Activated naive CD8-positive, alpha-beta T cell treated with anti-CD3 and anti-CD28 coated beads, Interleukin-2, amount 50 U/mL, for 16 hours (primary cell): ENCODE measurements at places on chromosomes 4 and X.

GRCh38 chrX:153441981-153442380, 3.9 kb downstream of the TREX2 start:
- DNase-seq: no peak

DNA sequence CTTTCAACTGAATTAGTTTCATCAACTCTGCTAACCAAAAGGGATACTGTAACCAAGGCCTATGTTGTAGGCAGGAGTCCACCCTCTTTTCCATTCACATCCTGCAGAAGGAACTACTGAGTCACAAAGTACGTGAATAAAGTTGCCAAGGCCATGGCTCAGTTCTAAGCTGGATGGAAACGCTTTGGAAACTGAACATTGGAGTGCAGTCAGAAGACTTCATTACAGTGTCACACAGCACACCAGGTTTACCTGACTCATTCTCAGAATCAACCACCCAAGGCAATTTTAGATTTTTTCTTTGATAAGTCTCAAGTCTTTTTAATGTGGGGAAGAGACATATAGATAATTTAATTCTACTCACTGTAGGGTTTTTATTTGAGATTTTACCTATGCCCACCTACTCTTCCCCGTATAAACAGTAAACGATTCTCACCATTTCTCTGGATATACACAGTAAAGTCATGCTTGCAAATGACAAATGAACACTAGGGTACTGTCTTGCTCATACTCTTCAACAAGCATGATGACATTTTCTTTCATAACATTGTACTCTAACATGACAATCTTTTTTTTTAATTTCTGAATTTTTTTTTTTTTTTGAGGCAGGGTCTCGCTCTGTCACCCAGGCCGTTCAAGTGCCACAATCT, 58.9 kb upstream of the RBM47 start:
- DNase-seq: no peak

- DNase-seq: no peak
These were observed 32.0 kb upstream of the MGST2 start for GRCh38 chr4:139633661-139634060.

- DNase-seq: peak; percentile 19
These were observed 1.0 kb downstream of the PDE5A start for GRCh38 chr4:119627267-119628255.

GRCh38 chrX:2652106-2652505, 39.0 kb upstream of the CD99 start:
- no peak for DNase-seq

- DNase-seq: no peak
These were observed 26.6 kb downstream of the NFKB1 start for GRCh38 chr4:102527695-102528283.

- DNase-seq: no peak
These were observed 298.5 kb downstream of the KCTD8 start for GRCh38 chr4:44150091-44150576.

DNA sequence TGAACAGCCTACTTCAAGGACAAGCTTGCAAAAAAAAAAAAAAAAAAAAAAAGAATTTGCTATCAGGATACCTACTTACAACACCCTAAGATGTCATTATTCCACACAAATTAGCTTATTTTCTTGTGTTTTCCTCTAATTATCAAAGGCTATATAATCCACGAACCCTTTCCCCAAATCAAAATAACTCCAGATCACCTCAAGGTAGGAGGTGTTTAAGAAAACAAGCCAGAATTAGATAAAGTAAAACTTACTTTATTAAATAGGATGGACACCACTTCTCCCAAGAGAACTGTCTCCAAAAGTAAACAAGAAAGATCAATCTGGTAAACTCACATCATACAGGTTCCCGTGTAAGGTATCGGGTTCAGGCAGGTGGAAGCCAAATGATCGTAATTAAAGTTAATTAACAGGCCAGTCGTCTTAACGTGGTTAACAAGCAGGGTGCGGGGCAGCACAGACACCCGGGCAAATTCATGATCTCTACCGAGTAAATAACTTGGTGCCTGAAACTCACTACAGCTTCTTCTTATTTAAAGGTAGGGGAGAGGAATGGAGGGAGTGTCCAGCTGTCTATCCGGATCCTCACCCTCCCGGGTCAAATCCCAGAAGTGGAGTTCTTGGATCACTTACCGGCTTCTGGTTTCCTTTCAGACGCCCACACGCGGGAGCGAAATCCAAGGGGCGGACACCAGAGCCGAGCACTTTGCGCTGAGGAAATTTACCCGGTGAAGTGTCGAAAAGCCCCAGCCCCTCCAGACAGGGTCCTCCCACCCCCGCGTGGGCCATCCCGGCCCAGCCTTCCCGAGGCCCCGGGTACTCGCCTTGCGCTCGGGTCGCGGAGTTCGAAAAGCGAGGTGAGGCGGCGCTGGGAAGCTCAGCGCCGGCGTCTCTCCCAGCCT, 708 bp downstream of the ARAP2 start:
- DNase-seq: peak; percentile 13

- no peak for DNase-seq
These were observed 142.9 kb downstream of the TMEM164 start for GRCh38 chrX:110145854-110146253.

DNA sequence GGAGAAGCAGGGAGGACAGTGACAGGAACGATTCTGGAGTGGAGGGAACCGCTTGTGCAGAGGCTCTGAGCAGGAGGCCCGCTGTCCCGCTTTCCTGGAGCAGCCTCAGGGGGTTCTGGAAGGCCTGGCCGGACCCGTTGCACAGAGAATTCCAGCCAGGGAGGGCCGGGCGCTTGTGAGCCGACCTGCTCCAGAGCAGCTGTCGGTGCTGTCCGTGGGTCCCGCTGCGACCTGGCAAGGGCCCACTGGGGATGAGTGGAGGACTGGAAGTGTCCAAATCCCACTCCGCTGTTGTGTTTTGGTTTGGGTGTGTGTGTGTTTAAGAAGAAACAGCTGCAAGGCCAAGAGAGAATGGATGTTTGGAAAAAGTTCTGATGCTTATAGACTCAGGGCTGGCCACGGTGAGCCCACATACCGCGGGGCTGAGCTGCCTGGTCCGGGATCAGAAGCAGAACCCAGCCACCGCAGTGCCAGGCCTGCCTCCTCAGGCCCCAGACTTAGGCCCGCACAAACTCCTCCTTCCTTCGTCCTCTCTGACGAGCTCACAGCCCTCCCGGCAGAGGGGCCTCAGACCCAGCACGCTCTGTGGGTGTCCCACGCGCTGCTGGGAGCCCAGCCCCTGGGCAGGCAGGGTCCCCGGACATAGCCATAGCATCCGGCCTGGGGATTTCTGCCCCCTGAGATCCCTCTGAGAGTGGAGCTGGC, 73.9 kb downstream of the HTRA3 start:
- no peak for DNase-seq

DNA sequence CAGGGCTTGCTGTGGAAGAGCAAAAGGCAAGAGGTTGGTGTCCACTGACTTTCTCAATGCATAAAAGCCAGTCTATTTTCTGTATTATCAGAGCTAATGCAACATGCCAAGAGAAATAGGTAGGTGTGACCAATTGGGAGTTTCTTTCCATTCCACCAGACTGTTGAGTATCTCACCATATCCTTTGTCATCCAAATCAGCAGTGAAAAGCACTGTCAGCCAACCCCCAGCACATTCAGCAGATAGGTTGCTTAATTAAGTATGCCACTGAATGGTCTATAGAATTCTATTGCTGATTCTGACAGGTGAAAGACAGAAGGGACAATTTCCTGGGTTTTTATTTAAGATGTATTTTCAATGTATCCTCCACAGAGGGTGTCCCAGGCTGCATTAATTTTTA, 139.8 kb downstream of the HS6ST2 start:
- DNase-seq: no peak

- no peak for DNase-seq
These were observed 8.1 kb downstream of the JAKMIP1 start for GRCh38 chr4:6192245-6192644.

GRCh38 chr4:144507311-144508101, 138.4 kb upstream of the HHIP start:
- DNase-seq: no peak

- no peak for DNase-seq
These were observed 158.7 kb downstream of the SPRY1 start for GRCh38 chr4:123555233-123555806.

DNA sequence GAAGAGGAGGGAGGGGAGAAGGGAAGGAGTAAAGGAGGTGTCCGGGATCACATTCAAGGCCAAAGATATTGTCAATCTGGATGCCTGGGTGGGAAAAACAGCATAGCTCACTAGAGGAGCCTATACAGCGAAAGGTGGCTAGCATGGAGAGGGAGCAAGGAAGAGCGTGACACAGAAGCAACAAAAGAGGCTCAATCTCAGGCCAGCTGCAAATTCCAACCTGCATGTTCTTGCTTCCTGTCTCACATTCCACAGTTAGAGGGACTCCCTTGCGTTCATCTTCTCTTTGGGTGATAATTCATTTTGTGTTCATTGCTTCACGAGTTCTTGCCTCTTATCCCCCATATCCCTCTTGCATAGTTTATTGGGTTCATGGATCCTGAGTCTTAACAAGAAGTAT, 3.0 kb upstream of the CLNK start:
- no peak for DNase-seq

GRCh38 chr4:48296365-48296764, 26.7 kb upstream of the TEC start:
- no peak for DNase-seq

- no peak for DNase-seq
These were observed 11.5 kb upstream of the PCDH10 start for GRCh38 chr4:133137571-133137970.

GRCh38 chr4:121199742-121200561, 35.8 kb upstream of the TNIP3 start:
- DNase-seq: no peak

DNA sequence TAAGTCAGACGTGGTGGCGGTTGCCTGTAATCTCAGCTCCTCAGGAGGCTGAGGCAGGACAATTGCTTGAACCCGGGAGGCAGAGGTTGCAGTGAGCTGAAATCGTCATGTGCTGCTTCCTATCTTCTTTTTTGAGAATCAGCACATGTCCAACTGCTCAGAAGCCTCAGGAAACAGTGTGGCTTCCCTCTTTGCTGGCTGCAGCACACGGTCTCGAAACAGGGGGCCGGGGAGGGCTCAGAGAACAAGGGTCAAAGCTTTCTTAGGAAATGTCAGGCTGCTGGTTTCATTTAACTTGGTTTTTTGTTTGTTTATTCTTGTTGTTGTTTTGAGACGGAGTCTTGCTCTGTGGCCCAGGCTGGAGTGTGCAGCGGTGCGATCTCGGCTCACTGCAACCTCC, 31.3 kb downstream of the CRLF2 start:
- DNase-seq: no peak

GRCh38 chr4:81523672-81524327, 52.1 kb upstream of the RASGEF1B start:
- no peak for DNase-seq

DNA sequence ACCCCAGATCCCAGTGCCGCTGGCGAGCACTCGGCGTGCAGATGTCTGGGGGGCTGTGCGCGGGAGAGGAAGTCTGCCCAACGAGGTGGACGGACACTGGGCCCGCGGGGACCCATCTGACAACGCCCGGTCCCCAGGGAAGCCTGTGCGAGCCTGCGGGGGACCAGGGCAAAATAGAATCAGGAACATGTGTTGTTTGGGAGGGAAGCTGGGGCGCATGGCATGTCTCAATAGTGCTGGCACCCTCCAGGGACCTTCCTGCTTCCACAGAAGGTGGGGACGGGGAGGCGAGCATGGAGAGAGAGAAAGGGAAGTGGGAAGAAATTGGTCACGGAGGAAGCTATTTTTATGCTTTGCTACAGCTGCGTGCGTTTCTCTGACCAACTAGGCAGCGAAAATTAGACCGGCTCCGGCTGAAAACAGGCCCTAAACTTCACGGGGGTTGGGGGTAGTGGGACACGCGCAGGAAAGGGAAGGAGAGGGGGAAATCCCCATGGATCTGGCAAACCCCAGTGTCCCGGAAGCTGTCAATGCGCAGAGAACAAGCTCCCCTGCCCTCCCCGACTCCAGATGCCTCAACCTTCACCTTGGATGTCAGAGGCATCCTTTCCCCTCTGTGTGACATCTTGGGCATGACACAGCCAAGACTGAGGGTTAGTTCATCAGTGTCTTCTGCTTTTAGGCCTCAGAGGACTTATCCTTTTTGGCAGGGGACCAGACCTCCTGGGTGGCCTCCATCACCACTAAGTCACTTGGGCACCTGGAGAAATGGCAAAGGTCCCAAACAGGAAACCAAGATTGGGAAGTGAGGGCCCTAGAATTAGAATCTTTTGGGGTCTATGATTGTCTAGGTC, 169.8 kb upstream of the BCOR start:
- DNase-seq: no peak

DNA sequence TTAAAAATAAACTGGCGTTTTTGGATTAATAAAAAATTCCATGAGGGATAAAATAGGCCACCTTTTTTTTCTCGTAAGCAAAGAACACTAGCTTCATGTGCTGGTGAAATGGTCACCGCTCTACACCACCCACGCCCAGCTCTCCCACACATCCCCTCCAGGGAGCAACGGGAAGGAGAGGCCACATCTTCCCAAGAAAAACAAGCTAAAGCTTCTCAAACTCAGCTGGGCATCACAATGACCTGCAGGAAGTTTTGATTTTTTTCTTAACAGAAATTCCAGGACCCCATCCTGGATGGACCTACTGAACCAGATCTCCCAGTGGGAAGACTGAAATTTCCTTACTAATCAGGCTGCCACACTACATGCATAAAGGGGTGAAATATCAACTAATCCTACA, 9.8 kb downstream of the TSPAN5 start:
- no peak for DNase-seq

DNA sequence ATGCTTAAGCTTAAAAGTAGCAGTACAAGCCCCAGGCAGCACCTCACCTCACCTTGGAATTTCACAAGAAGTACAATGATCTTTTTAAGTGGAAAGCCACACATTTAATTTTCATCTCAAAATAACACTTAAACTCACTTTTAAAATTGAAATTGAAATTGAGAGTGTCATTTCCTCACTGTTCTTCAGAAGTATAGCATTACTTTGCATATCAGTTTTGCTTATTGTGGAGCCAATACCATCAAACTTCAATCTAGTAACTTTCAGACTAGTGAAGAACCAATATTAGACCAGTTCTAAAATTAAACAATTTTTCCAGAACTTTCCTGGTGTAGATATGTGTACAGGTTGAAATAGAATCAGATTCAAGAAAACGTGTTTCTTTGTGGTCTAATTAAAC, 242.4 kb downstream of the NDST4 start:
- DNase-seq: no peak

GRCh38 chrX:22234380-22234779, 38.3 kb upstream of the CBLL2 start:
- DNase-seq: no peak

DNA sequence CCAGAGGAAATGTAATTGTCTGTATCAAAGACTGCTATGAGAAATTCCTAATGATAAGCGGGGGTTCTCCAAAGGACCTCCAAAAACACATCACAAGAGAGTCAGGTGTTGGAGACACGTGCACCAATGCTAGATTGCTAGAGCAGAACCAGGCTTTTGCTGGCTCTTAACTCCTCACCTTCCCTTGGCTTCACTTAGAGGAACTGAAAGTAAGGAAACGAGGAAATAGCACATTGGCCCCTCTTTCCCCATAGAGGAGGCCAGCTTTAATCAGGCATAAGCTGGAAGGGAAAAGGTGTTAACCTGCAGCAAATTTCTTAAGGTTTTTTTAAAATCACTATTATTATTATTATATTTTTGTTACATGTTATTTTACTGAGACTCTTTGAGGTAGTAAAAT, 13.6 kb downstream of the OTC start:
- no peak for DNase-seq

- peak; percentile 44 for DNase-seq
These were observed at the start of gene FGFBP2 for GRCh38 chr4:15963001-15963451. TSS of gene FGFBP2 (minus strand) at chr4:15963175. CDS start at chr4:15963129, 46 bp downstream.

- DNase-seq: no peak
These were observed 95.2 kb upstream of the ANK2 start for GRCh38 chr4:112954286-112954685.
